ENCODE measurements at places on chromosomes 6 and 20.

DNA sequence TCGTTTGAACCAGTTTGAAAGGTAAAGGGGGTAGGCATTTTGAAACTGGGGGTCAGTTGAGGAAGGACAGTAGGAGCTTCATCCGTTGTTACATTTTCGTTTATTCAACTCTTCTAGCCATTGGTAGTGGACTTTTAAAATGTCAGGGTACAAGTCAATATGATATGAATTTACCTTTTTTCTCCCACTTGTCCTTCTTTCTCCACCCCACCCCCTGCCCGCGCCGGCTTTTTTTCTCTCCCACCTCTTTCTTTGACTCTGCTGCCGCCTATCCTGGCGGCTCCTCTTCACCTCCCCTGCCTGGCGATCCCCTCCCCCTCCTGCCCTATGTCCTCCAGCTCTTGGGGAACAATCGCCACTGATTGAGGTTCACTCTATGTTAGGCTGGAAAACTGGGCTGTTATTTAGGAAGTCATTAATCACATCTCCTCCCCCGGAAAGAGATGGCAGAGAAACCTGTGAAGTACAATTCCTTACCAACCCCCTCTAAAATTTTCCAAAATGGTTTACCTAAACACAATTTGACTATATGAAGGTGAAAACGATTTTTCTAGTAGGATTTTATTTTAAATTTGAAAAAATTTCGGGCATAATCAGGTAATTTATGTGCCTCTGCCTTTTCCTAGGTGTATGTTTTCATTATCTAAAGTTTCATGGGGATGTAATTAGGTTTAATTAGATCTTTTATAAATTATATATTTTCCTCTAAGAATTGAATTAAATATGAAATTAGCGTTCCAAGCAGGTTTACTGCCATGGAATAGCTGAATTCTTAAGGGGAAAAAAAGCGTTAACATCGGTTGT, 778 bp upstream of the LIN28B start:
- DNase-seq, result no peak

GRCh38 chr6:25251426-25251825, 27.7 kb upstream of the CARMIL1 start:
- DNase-seq, result no peak

GRCh38 chr6:30325150-30325872, 1.4 kb upstream of the TRIM39 start:
- no peak for DNase-seq

- no peak for DNase-seq
Observed at GRCh38 chr20:36497856-36498255, 43.5 kb upstream of the MYL9 start.

- DNase-seq, result no peak
Observed at GRCh38 chr20:54155736-54156317, 18.0 kb downstream of the CYP24A1 start.

DNA sequence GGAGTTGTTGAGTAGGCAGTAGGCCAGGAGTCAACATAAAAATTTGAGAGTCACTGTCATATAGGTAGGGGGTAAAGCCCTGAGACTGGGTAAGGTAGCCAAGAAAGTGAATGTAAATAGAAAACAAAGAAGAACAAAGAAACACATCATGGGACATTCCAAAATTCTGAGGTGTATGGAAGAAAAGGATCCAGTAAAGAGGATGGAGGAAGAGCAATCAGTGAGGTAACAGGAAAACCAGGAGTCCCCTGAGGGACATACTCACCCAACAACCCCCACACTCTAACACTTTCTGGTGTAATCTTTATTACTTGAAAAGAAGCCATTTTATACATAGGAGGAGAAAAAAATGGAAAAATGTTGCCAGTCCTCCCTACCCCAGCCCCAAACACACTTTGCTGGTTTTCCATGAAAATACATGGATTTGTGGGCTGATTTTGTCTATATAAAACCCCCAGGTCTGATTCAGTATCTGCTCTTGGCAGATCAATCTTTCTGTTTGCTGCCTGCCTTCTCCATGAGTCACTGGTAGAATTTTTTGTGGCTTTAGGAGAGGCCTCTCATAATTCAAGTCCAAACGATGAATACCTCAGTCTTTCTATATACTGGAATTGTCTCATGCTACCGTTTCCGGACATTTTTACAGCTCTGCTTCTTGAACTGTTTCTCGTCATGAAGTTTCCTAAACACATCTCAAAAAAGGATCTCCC, 271.4 kb upstream of the MAN1A1 start:
- peak; percentile 76 for DNase-seq

DNA sequence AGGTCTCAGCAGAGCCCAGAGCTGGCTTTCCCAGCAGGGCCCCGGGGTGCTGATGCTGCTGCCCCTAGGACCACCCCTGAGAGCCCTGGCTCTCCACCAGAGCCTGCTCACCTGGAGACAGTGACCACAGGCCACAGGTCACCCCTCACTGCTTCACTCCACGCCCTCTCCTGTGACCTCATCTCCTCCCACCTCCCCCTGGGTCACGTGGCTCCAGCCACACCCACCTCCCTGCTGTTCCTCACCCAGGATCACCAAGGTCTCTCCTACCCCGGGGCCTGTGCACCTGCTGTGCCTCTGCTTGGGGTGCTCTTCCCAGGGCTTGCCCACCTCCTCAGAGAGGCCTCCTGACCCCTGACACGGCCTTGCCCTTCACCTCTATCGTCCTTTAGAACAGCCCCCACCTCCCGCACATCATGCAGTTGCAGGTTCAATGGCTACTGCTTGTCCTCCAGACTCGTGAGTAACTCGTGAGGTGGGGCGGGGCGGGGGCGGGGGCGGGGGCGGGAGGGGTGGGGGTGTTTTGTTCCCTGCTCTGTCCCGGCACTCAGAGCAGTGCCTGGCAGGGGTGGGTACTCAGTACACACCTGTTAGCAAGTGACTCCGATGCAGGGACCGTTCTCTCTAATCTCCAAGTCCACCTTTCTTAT, 468.0 kb downstream of the PREX1 start:
- DNase-seq, result no peak

DNA sequence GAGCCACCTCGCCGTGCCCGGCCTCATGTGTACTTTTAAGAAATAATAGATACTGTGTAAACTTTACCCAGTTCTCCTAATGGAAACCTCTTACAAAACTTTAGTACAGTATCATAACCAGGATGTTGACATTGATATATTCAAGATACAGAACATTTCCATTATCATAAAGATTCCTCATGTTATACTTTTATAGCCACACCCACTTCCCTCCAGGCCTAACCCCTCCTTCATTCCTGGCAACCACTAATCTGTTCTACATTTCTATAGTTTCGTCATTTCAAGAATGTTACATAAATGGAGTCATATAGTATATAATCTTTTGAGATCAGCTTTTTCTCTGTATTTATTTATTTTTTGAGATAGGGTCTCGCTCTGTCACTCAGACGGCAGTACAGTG, 52.6 kb upstream of the SALL4 start:
- DNase-seq, result no peak

- DNase-seq, result no peak
Observed at GRCh38 chr6:121040831-121041230, 293.4 kb downstream of the TBC1D32 start.

DNA sequence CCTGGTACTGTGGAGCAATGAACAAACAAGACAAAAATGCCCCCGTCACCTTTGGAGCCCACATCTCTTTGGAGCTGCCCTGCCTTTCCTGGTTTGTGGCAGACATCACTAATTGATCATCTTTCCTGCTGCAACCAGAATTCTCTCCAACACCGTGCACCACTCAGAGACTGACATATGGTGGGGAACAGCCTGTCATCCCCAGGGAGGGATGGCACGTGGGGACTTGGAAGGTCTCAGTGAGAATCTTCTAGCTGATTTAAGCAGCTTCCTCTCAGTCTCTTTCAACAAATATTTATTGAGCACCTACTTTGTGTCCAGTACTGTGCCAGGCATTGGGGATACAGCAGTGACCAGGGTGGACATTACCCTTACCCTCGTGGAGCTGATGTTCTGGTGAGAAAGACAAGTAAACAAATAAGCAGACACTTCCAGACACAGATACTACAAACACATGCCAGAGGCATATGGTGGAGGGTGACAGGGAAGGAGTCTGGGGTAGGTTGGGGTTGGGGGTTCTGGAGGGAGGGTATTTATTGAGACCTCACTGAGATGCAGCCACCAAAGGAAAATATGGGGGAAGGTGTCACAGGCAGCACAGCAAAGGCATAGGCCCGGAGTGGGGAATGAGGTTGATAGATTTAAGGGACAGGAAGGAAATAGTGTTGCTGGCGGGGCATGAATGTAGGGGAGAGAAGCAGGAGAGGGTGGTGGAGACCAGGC, 82.3 kb downstream of the CEBPB start:
- DNase-seq, result no peak

DNA sequence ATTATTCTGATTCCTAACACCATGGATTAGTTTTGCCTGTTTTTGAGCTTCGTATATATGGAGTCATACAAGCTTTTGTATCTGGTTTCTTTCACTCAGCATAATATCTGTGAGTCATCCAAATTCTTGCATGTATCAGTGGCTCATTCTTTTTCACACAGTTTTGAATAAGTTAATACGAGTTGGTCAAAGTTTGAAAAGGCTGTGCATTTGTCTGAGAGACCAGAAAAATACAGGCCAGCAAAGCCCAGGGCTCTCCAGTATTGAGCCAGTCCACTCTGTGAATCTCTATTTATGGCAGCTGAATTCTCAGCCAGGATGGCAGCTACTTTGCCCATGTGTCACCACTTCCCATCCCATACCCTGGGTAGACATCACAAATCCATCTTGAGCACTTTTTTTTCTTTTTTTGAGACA, 7.2 kb upstream of the CHMP4B start:
- no peak for DNase-seq

GRCh38 chr6:108736832-108737231, 111.4 kb upstream of the ARMC2 start:
- peak; percentile 67 for DNase-seq

DNA sequence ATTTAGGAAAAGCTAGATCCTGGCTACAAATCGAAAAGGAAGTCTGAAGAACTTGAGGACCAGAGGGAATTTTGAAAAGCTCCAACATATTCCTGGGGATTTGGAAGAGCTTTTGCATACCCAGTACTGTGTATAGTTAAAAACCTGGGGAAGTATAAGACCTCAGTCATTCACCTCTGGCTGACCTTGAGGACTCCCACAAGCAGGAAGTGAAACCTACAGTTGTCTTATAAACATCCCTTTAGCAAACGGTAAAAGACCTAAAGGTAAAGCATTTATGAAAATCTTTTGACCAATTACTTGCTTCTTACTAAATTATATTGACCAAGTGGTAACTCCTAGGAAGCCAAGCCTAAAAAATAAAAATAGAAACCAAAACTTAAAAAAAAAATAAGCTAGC, 175.0 kb downstream of the HAO1 start:
- DNase-seq, result no peak

GRCh38 chr6:14110001-14110818, 7.4 kb upstream of the CD83 start:
- no peak for DNase-seq

All from keratinocyte (primary cell).